ENCODE measurements at places on chromosomes 5 and 9.
A peak's percentile ranks its signal among the peaks of the same experiment; 100 is the strongest.

GRCh38 chr9:86369810-86370209, 15.6 kb upstream of the TUT7 start:
- DNase-seq, result no peak

GRCh38 chr9:70421272-70422180, 7.1 kb upstream of the KLF9 start:
- peak; percentile 59 for DNase-seq

DNA sequence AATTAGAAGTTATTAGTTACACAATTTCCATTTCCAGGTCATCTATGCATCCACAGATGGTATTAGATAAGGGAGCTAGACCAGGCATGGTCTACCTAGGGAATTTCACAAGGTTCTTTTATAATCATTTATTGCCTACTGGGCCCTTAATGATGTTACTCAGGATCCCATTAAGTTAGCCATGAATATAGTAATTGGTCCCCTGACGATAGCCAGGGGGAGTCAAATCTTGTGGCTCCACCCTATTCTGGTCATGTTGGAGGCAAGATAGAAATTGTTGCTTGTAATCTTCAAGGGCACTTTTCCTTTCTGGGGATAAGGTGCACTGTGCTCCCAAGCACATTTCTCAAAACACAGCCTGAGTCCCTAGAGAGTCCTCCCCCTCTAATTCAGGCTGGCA, 14.1 kb upstream of the ELL2 start:
- DNase-seq, result no peak

DNA sequence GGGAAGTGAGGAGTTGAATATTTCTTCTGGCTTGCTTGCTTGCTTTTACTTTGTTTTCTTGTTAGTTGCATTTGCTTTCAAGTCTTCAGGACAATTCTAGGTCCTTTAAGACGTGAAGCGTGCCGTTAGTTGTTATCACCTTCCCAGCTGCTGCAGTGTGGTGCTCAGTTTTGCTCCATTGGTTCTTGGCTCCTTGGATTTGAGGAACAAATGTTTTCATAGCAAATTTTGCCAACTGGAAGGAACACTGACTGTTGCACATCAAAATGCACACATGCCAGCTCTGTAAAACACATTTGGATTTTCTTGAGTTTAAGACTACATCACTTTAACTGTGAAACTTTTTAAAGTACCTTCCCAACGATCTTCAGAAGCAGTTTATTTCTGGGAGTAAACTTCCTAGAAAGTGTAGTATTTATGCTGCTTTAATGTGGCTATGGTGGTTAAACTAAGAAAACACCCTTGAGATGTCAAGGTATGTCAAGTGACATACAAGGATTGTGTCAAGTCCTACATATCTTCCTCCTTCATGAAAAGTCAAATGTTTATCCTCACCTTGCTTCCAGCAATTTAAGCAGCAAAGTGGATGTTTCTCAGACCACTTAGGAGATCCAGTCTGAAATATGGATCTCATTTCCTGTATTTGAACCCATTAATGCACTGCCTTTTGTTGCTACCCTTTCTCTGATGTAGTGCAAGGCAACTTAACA, 24.9 kb downstream of the MOCS2 start:
- DNase-seq, result no peak

GRCh38 chr5:19928562-19929421, 59.2 kb downstream of the CDH18 start:
- peak; percentile 87 for DNase-seq

GRCh38 chr9:78865737-78866136, 568.8 kb downstream of the PSAT1 start:
- DNase-seq, result peak; percentile 25

GRCh38 chr5:9015937-9016270, 530.0 kb downstream of the SEMA5A start:
- no peak for DNase-seq

- DNase-seq, result no peak
These were observed 37.9 kb downstream of the SPZ1 start for GRCh38 chr5:80357671-80358070.

- DNase-seq, result no peak
These were observed 268.6 kb downstream of the PDE4D start for GRCh38 chr5:59624898-59625297.

DNA sequence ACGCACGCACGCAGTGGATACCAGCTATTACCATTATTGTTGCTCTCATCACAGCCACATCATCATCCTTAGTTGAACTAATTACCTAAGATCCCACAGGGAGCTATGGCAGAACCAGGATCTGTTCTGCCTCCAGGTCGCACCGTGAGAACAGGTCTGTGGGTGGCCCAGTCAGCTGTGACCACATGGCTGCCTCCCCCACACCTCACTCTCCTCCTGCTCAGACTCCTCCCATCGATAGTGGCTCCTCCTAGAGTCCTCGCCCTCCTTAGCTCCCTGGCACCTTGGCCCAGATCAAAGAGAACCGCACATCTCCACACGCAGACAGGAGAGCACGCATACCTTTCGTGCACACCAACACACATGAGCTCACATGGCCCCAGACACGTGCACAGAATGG, 32.4 kb upstream of the RPL26L1 start:
- no peak for DNase-seq

DNA sequence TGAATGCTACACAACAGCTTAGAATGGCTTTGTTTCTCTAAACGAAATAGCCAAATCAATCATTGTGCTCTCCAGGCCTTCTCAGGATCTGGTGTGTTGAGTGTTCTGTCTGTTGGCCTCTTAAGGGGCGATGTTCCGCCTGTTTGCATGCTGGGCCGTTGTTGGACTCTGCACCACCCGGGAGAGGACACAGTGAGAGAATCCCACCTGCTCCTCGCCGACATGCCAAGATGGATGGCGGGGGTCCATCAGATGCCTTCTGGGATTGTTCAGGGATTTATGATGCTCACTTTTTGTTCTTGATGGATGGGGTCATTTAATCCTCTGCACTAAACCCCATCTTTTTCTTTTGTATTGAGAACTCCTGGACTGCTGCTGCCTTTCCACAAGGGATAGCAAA, 159.9 kb downstream of the NTRK2 start:
- DNase-seq, result no peak

DNA sequence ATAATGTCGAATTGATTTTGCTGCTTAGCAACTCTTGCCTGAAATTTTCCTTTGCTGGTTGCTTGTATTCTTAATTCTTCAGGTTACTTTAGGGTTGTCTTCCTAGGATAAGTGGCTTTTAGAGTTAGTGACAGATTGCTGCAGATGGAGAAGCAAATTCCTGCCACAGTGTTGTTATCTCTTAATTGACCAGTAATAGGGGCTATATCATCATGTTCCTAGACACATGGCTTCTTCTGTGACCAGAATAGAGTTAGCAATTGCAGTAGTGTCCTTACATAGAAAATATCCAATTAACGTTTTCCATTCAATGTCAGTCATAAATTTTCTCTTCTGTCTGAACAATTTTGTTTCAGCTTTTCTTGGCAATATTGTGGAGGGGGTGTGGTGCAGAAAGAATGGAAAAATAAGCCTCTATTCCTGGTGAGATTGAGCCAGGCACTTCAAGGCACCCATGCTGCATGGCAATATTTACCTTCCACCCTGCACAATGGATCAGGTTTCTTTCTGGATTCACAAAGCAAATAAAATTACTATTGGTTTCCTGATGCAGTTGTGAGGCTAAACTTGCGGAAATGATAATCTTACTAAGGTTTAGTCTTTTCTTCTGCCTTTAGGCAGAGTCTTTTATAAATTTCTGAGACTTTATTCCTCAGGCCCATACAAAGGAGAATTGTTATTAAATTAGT, 1481.5 kb downstream of the EFNA5 start:
- no peak for DNase-seq

GRCh38 chr5:61132559-61132958, 29.7 kb downstream of the SMIM15 start:
- peak; percentile 50 for DNase-seq

- DNase-seq, result no peak
These were observed 26.3 kb upstream of the SYNPO start for GRCh38 chr5:150613991-150614660.

- no peak for DNase-seq
These were observed 13.8 kb downstream of the GPRIN1 start for GRCh38 chr5:176596069-176596644.

DNA sequence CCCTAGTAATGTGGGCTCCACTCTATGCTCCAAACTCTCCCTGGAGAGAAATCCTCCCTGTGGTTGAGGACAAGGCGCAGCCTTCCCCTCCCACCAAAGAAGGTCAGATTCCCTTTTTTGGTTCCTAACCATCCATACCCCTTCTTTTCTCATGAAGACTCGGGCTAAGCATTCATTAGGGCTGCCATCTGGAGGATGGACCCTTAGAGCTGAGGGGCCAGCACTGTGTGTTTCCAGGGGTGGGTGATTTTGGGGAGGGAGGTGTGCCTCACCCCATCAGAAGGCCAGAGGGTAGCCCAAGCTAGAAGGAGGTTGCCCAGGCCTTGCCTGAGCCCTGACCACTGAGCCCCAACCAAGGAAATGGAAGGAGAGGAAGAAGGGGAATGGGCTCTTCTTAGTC, 36.8 kb downstream of the TGFBI start:
- no peak for DNase-seq

DNA sequence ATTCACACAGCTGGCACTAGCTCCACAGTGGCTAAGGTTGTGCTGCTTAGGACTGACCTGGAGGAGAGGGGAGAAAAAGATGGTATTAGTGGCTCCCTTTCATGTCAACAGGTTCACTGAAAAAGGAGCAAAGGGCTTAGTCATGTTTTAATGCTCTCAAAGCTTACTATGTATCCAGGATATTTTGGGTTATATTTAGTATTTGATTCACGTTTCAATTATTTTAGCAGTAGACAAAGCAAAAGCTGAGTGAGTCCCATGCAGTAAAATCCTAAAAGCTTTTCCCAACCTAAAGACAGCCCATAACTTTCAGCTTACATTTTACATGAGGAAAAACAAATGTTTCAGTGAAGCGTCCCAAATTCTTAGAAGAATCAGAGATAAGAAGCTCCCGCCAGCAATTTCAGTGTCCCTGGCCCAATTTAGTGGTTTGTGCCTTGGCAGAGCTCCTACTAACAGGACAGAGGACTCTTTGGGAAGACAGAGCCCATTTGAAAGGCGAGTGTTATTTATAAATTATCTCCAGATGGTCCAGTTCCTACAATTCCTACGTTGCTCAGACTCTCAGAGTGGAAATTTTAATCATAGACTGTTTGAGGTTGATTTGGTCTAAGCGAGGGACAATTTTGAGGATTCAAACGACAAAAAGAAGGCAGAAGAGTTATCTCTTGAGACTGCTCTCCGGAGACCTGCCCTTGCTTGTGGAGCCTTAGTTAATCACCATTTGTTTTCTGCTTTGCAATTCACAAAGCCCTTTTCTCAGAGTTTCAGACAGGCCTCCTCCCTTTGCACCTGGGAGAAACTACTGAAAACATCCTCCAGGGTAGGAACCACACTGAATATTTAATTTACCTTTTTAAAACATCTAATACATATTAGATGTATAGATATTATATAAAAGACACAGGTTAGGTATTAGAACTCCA, 225.0 kb upstream of the ANKRD55 start:
- peak; percentile 27 for DNase-seq

DNA sequence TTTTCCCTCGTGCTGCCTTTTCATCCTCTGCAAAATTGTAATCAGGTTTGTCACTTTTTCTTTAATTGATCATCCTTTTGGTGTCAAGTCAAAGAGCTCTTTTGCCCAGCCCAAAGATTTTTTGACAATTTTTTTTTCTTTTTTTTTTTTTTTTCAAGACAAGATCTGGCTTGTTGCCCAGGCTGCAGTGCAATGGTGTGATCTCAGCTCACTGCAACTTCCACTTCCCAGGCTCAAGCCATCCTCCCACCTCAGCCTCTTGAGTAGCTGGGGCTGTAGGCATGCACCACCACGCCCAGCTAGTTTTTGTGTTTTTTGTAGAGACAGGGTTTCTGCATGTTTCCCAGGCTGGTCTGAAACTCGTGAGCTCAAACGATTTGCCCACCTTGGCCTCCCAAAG, 36.7 kb downstream of the CDK7 start:
- peak; percentile 69 for DNase-seq

- DNase-seq, result no peak
These were observed 65.6 kb downstream of the GPR21 start for GRCh38 chr9:123099042-123099441.

GRCh38 chr5:138360941-138361452, 8.5 kb downstream of the KDM3B start:
- DNase-seq, result no peak

DNA sequence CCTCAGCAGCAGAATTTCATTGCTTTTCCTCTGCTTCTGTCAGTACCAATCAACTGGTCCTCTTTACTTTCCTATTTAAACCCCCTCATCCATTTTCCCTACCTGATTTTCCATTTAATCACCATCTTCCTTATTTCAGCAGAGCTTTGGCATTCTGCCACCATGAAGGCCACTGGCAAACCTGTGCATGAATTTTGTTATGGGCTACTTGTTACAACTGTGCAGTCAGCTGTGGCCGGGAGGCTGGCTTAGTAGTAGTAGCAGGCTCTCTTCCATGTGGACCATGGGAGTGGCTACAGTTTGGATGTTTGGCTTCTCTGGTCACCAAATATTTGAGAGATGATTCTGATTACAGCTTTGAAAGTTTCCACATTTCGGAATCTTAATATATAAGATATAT, 976.6 kb upstream of the SEMA6A start:
- no peak for DNase-seq

GRCh38 chr9:29213417-29214153, 1640.3 kb upstream of the C9orf72 start:
- no peak for DNase-seq

GRCh38 chr9:87570000-87570908, 72.6 kb downstream of the DAPK1 start:
- no peak for DNase-seq

DNA sequence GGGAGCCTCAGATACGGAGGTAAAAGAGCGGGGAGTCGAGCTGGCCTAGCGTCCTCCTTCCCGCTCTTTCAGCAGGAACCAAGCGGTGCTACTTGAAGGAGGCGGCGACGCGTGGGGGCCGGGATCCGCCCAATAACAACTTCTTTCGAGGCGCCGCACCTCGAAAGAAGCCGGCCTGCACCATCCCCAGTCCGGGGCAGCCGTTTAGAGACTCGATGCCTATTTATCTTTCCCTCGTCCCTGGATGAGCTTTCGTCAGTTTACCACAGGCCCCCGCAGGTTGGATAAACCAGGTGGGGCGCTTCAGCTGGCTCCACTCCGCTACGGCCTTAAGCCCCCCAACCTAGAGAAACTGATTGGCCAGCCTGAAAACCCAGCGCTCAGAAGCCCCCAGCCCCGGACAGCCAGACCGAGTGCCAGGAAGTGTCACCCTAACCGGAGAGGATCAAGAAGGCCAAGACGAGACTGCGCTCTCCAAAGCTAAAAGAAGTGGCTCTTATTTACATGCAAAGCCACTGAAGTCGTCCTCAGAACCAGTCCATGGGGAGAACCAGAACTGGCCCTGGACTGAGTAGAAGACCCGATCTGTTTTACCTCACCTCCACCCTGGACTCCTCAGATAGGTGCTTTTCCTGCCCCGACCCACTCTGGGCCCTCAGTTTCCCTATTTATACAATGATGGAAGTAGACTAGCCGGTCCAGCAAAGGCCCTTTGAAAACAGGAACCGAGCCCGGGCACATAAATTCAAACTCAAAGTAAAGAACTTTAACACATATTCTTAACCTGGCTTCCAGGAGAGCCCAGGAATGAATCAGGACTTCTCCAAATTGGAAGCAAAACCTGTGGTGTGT, 1.4 kb downstream of the HAND1 start:
- DNase-seq, result no peak
